ENCODE measurements at places on chromosomes 6 and 20. TPM values are rescaled to one million over a fixed set of nuclear protein-coding genes. Genes with fewer than 3 reads are reported as not detected.

GRCh38 chr6:159149641-159150040 is 19.6 kb upstream of the FNDC1 start:
- DNase-seq, result no peak
- H3K4me3 ChIP-seq, result no peak overlapping the region
- no peaks in the 10 kb centered on the region for H3K36me3 ChIP-seq
- no peak overlapping the region for H3K27ac ChIP-seq
- no peaks in the 10 kb centered on the region for H3K27me3 ChIP-seq
- H3K4me1 ChIP-seq, result no peaks in the 10 kb centered on the region

ATP5F1E gene
- 50.1 TPM for total RNA-seq

ARHGAP18 gene
- total RNA-seq, result 16.3 TPM

DNA sequence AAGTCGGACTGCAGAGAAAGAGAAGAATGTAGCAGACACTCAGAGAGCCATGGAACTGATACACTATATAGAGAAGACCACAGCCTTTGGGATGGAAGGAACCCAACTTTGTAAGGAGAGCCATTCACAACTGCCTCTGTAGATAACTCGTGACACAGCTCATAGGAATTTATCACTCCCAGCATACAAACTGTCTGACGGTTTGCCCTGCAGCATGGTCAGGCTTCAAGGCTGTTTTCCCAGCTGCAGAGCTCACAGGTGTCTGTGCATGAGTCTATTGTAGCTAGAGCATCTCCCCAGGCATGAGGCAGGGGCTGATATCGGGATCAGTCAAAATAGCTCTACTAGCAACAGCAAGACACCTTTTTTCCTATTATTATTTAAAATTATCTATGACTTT is 130.5 kb upstream of the DTNBP1 start:
- no peaks in the 10 kb centered on the region for H3K36me3 ChIP-seq
- DNase-seq, result no peak
- no peaks in the 10 kb centered on the region for H3K27me3 ChIP-seq
- H3K4me3 ChIP-seq, result no peak overlapping the region

GRCh38 chr6:9825526-9825925 is 589.3 kb downstream of the TFAP2A start:
- DNase-seq, result no peak
- H3K27ac ChIP-seq, result no peak overlapping the region
- H3K4me3 ChIP-seq, result no peak overlapping the region
- no peaks in the 10 kb centered on the region for H3K36me3 ChIP-seq
- no peaks in the 10 kb centered on the region for H3K4me1 ChIP-seq
- no peaks in the 10 kb centered on the region for H3K27me3 ChIP-seq

DNA sequence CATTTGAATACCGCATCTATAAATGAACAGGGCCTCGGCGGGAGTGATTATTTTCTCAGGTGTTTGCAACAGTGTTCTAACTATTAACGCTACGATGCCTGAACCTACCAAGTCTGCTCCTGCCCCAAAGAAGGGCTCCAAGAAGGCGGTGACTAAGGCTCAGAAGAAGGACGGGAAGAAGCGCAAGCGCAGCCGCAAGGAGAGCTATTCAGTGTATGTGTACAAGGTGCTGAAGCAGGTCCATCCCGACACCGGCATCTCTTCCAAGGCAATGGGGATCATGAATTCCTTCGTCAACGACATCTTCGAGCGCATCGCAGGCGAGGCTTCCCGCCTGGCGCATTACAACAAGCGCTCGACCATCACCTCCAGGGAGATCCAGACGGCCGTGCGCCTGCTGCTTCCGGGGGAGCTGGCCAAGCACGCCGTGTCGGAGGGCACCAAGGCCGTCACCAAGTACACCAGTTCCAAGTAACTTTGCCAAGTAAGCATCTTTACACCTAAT is 70.9 kb downstream of the HFE start:
- H3K27me3 ChIP-seq, result peaks cover 4% of the 10 kb centered on the region
- no peaks in the 10 kb centered on the region for H3K36me3 ChIP-seq
- DNase-seq, result peak; percentile 86
- no peaks in the 10 kb centered on the region for H3K4me1 ChIP-seq
- H3K27ac ChIP-seq, result peak overlapping the region; percentile 64

DNA sequence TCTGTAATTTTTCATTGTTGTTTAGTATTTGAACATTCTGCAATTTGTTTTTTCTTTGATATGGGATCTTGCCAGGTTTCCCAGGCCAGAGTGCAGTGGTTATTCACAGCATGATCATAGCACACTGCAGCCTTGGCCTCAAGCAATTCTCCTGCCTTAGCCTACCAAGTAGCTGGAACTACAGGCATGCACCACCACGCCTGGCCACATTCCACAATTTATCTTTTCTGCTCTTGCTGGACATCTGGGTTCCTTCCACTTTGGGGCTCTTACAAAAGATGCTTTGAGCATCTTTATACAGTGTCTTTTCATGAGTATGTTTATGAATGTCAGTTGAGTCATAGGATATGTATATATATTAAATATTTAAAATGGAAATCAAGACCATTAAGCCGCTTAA is 42.0 kb downstream of the PGM3 start:
- H3K4me1 ChIP-seq, result no peaks in the 10 kb centered on the region
- H3K36me3 ChIP-seq, result peaks cover 5% of the 10 kb centered on the region
- no peak for DNase-seq
- no peaks in the 10 kb centered on the region for H3K27me3 ChIP-seq

SPEF1 gene
- total RNA-seq, result not detected

- peaks cover 16% of the 10 kb centered on the region for H3K4me1 ChIP-seq
- H3K4me3 ChIP-seq, result no peak overlapping the region
- H3K36me3 ChIP-seq, result no peaks in the 10 kb centered on the region
Measured at GRCh38 chr20:47346172-47346571, 10.3 kb downstream of the ZMYND8 start.

BTNL2 gene
- total RNA-seq, result not detected

GRCh38 chr20:14441201-14441600 is 103.8 kb upstream of the FLRT3 start:
- H3K27me3 ChIP-seq, result no peaks in the 10 kb centered on the region
- H3K27ac ChIP-seq, result no peak overlapping the region
- no peak overlapping the region for H3K4me3 ChIP-seq
- no peaks in the 10 kb centered on the region for H3K4me1 ChIP-seq

EGFL8 gene
- total RNA-seq, result 38.8 TPM

GSTA2 gene
- not detected for total RNA-seq

DNA sequence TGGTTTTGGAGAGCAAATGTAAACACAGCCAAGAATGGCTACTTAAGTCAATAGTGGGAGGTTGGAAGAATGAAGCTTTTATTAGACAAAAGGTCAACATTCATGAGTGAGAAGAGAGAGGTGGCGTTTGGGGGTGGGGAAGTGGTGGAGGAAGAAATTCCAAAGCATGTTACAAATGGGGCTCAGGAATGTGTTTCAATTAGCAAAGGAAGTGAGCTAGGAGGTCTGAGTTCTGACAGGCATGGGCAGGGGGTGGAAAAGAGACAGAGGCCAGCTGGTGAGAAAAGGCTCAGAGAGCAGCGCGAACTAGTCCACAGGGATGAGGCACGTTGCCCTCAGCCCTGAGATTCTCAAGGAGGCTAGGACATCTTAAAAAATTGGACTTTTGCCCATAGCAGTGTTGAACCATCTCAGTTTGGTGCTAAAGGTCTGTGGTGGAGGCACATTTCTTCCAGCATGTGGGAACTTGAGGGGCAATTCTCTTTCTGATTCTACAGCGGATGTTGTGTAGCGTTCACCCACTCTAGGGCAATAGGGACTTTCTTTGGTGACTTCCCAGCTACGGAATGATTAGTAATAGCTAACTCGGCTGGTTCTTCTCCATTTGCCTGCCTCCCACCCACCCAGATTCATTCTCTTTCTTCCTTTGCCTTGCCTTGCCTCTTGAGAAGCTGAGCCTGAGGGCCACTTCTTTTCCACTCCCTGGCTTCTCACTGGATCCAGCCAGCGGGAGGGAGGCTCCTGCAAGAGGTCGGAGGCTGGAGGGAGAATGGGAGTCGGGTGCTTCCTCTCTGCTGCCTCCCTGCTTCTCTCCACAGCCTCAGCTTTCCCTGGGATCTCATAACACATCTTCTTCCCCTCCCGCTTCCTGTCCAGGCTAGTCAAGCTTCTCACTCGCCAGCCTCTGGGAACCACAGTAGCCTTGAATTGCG is 45.1 kb upstream of the NEDD9 start:
- no peaks in the 10 kb centered on the region for H3K36me3 ChIP-seq
- no peak overlapping the region for H3K4me3 ChIP-seq
- peaks cover 2% of the 10 kb centered on the region for H3K4me1 ChIP-seq
- H3K27me3 ChIP-seq, result no peaks in the 10 kb centered on the region

DNA sequence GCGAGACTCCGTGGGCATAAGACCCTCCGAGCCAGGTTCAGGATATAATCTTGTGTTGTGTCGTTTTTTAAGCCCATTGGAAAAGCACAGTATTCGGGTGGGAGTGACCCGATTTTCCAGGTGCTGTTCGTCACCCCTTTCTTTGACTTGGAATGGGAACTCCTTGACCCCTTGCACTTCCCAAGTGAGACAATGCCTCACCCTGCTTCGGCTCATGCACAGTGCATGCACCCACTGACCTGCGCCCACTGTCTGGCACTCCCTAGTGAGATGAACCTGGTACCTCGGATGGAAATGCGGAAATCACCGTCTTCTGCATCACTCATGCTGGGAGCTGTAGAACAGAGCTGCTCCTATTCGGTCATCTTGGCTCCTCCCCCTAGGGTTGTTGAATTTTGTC is 307.7 kb upstream of the DEFB115 start:
- H3K27me3 ChIP-seq, result no peaks in the 10 kb centered on the region
- no peak for DNase-seq
- H3K36me3 ChIP-seq, result no peaks in the 10 kb centered on the region
- no peak overlapping the region for H3K4me3 ChIP-seq
- H3K27ac ChIP-seq, result no peak overlapping the region

DNA sequence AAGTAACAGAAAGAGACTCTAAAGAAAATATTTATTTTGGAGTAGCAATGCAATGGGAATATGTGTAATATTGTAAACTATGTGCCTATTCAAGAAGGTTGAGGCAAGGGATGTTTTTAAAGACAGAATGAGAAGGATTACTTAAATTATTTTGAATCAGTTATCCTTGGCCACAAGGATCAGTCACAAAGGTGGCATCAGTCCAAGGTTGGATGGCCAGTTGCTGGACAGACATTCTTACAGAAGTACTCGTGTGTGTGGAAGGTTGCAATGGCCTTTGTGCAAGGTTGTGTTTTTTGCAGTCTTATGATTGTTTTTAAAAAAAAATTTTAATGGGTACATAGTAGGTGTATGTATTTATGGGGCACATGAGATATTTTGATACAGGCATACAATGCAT is 2.0 kb downstream of the QRSL1 start:
- H3K4me3 ChIP-seq, result no peak overlapping the region
- H3K36me3 ChIP-seq, result no peaks in the 10 kb centered on the region
- no peak for DNase-seq
- H3K27me3 ChIP-seq, result no peaks in the 10 kb centered on the region

DNA sequence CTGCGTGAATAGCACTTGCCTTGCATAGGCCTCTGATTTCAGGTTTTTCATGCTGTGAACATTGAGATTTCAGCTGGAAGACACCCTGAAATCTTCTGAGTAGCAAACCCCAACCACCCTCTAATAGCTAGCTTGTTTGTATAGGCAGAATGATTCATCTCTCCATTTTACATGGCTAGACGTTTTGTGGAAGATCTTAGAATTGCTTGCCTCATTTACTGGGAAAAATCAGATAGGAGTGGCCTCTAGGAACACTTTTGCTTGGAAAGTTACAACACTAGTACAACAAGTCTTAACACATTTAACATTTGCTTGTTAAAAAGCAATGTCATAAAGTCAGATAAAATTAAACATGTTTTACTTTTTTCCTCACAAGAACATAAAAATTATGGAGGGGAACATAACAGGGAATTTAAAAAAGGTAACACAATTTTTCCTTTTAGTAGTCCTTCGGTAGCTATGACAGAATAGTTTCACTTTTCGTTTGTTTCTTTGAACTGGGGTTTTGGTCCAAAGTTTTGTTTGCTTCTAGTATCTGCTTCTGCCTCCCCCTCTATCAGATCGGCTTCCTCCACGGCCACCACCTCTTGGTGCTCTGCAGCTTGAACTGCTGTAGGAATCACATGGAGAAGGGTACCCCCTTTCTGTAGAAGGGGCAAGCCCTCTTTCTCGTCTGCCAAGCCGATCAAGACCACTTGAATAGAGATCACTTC is 102.2 kb upstream of the PTCHD4 start:
- H3K27ac ChIP-seq, result no peak overlapping the region
- no peaks in the 10 kb centered on the region for H3K4me1 ChIP-seq
- H3K4me3 ChIP-seq, result no peak overlapping the region
- no peaks in the 10 kb centered on the region for H3K36me3 ChIP-seq

- no peak overlapping the region for H3K27ac ChIP-seq
- H3K27me3 ChIP-seq, result no peaks in the 10 kb centered on the region
- no peaks in the 10 kb centered on the region for H3K4me1 ChIP-seq
- no peak for DNase-seq
Measured at GRCh38 chr6:166413491-166413951, 30.8 kb upstream of the MPC1 start.
